CD8-positive, alpha-beta memory T cell (primary cell): ENCODE measurements at places on chromosomes 5 and 9.

DNA sequence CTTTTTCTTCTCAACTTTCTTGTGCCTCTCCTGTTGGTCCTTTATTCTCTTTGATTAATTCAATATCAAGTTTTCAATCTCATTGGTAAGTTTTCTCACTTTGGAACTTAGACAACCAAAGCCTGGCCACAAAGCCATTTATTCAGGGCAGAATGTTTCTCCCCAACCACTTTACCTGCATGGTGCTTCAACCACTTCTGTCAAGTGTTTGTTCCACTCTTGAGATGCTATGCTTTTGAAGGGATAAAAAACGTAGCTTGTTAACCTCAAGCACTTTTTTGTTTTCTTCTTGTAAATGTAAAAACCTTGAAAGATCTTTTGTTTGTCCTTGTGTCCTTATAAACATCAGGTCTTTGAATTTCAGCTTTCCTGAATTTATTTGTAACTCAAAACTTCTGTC, 966.7 kb downstream of the MAT2B start:
- no peak for DNase-seq

GRCh38 chr9:74499770-74500583, 2.8 kb downstream of the RORB start:
- DNase-seq: no peak

DNA sequence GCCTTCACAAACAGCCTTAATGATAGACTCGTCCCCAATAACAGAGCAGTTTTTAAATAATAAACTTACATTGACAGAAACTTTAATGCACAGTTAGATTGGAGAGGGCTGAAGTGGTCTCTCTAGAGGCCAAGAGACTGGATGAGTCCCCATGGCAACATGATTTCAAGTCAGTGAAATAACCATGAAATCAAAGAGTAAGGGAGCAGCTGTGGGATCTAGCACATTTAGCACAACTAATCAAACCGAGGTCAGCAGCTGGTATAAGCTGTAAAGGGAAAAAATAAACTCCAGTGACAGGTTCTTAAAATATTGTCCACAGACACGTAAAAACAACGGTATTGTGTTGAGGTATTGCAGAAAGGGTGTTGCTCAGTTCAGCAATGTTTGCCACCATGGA, 916.6 kb downstream of the DNAH5 start:
- no peak for DNase-seq

- no peak for DNase-seq
Observed at GRCh38 chr5:149379818-149380374, 804 bp upstream of the IL17B start.

DNA sequence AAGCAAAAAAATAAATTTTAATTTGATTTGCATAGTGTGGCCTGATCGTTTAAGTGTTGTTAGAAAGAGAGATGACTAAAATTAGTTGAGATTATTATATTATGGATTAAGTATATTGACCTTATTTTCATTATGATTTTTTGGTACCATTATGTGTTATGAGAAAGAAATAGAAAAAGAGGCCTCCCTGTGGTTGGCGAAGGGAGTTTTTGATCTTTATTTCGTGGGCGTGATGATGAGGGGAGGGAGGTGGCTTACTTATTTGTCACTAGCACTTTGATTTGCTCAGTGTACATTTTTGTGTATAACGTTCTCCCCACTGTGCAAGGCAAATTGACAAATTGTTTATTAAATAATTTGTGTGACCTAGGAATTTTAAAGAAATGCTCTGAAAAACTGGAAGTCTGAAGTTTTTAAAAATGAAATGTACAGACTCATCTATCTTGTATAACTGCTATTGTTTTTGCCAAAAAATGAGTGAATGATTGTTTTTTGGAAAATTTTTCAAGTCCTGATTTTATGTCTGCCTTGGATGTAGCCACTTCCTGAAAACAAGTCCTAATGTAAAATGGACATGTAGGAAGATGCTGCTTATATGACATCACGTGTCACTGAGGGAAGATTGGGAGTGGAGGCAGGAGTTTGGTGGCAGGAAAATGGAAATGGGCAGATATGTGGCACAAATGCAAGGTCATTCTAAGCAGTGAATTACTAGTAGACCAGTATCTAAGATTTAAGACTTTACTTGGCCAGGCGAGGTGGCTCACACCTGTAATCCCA, 3.0 kb downstream of the DAPK1 start:
- no peak for DNase-seq

- DNase-seq: no peak
Observed at GRCh38 chr9:69376651-69377050, 51.6 kb downstream of the ENTREP1 start.

DNA sequence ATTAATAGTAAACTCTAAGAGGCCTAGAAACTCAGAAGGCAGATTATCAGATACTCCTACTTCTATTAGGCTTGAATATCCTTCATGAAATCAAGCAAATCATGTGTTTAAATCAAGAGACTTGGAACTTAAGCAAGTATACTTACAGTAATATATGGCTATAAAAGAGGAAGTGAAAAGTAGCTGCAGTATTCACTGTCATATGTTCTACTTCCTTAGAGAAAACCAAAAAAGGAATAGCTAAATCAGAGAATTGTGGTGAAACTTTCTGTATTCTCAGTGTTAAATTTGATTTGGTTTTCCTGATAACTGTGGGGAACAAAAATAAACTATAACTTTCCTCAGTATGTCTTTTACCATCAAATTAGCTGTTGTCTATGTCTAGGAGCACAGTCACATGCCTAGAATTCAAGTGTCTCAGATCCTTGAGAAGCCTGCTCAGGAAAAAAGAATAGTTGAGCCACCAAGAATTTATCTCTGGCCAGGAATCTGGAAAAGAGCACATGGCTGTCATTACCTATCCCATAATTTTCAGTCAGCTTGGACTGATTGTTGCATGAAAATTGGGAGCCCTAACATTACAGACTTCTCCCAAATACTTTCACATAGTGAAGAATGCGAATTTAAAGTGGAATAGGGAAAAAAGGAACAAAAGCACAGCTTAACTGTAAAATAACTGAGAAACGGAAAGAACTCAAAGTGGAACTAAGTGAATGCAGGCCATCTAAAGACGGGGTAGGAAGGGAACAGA, 1.7 kb downstream of the FKBP15 start:
- no peak for DNase-seq

DNA sequence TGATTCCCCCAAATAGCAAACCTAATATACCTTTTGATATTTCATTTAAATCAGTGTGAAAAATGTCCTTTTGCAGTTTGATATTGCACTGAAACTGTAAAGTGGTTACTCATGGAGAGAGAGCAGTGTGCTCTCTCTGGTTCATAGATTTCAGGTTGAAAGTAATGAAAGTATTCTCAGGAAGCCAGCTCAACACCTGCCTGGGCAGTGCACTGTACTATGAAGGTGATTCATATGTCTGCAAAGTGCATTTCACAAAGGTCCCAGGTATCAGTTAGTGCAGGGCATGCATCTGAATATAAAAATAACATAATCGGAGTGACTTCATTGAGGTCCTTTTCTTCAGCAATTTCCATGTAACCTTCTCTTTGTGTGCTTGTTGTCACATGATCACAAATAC, 274.3 kb downstream of the CDH18 start:
- DNase-seq: no peak

- no peak for DNase-seq
Observed at GRCh38 chr5:2109566-2109965, 226.8 kb upstream of the IRX4 start.

DNA sequence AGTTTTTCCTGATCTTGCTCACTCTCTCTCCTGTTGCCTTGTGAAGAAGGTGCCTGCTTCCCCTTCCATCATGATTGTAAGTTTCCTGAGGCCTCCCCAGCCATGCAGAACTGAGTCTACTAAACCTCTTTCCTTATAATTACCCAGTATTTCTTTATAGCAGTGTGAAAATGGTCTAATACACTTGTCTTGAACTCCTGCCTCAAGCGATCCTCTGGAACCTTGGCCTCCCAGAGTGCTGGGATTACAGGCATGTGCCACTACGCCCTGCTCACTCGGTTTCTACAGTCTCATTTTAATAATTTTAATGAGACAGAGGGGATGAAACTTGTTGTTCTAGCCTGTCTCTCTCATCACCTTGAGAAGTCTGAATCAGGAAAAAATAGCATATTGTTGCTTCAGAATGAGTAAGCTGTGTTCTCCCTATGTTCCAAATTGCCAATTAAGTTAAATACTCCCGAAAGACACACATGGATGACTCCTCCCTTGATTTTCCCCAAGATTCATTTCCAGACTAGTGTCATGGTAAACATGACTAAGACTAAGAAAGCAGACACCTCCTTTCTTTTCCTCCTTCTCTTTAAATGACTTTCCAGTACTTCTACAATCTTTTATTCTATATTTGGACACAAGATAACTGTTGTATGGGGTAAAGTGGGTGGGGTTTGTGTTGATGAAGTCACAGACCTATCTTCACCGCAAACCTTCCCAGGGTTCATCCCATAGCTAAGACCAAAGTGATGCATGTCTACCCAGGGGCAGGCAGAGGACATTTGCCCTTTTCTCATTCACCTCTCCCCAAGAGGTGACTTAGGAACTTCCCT, 7.8 kb upstream of the DNAJC18 start:
- DNase-seq: no peak

- no peak for DNase-seq
Observed at GRCh38 chr5:28450997-28451396, 1412.6 kb upstream of the CDH9 start.

GRCh38 chr5:152297866-152298265, 107.2 kb downstream of the NMUR2 start:
- no peak for DNase-seq

DNA sequence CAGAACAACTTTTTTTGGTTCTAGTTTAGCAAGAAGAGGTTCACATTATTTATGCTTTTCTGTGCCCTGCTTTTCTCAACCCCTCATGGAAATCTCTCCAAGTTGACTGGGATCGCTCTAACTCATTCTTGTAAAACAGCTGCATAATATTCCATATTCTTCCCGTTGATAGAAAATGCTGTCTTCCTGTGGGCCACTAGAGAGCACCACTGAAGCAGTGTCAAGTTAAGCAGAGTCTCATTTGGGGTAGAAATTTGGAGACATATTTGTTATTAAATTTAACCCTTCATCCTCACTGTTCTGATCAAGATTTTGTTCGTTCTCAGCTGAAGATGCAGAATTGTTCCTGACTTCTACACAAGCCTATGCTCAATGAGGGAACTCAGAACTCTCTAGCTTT, 140.1 kb downstream of the CEMIP2 start:
- DNase-seq: no peak

DNA sequence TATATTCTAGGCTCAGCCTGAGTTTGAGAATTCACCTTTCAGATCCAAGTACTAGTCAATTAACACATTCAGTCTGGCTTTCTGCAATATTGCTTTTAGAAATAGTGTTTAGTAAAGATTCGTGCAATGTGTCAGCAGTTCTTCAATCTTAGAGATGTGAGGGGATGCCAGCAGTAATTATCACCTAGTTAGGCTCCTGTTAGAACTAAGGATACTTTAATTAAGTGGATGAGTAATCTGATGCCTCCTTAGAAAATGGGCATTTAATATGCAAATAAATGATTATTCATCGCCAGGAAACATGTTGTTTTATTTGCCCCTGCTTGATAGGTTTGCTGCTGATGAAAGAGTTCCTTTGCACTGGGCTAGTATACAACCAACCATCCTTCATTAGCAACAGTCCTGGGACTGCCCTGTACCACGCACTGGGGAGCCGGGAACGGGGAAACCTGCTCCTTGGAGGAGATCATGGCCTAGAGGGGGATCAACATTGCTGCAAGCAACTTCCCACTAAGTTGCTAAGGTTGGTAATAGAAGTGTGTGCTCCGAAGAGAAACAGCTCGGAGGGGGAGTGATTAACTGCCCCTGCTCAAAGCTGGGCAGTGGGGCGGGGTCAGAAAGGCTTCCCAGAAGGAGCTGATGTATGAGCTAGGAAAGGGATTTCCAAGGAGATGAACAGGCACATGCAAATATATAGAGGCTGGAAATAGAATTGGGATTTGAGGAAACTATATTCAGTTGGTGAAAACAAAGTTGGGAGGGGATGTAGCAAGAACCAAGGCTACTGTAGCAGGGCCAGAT, 231.8 kb downstream of the DRD1 start:
- no peak for DNase-seq

- DNase-seq: no peak
Observed at GRCh38 chr5:153659039-153659736, 168.7 kb downstream of the GRIA1 start.

GRCh38 chr5:177312649-177313181, 1.0 kb upstream of the MXD3 start:
- no peak for DNase-seq

DNA sequence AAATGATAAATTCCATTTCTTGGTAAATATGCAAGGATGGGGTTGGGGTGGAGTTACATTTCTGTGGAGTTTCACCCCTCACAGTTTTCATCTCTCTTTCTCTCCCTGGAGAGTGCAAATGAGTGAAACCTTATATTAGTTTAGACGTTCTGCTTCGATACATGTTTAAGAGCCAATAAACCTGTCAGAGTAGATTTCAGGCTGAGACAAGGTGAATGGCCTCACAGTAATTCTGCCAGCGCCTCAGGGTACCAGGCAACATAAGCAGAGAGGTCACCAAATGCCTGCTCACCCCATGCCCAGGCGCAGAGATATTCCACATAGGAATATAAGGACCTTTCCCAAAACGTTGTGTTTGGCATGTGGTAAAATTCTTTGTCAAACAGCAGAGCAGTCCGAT, 154.9 kb upstream of the VLDLR start:
- DNase-seq: no peak

DNA sequence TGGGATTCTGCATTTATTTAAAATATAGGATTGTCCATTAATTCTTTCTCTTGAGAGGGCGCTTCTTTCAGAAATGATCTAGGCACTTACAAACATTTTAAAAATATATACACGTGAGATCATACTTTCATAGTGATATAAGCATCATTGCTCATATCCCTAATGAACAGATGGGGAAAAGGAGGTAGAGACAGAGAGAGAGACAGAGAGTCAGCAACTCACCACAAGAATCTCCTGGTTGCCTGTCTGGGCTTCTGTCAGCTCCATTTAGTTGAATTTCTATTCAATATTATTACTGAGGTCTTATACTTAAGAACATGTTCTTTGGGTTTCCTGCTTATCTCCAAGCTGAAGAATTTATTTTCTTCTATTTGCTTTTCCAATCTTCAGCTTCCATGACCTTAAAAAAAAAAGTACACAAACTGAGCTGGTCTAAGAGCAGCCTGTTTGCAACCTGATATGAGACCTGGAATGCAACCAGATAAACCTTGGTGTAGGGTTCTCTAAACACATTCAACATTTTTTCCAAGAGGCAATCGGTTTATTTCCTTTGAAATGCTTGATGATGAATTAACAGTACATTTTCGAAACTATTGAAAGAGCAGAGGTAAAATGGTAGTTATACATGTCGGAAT, 51.6 kb upstream of the LIFR start:
- DNase-seq: no peak

- DNase-seq: no peak
Observed at GRCh38 chr5:78627766-78628165, 20.8 kb downstream of the LHFPL2 start.

- no peak for DNase-seq
Observed at GRCh38 chr5:53614376-53614885, 54.0 kb downstream of the NDUFS4 start.

DNA sequence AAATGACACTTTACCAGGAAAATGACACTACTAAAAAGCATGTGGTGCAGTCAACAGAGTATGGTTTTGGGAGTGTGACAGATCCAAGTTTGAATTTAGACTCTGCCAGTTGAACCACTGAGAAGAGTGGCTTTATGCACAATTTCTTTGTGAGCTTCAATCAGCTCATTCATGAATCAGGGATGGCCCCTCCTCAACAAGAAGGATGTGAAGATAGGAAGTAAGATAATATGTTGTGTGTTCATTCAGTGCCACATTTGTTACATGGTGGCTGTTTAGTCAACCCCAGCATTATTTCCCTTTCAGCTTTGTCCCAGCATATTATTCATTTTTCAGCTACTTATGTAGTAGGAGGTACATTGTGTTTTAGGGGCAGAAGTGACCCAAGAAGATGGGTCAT, 140.1 kb downstream of the TLE4 start:
- no peak for DNase-seq

GRCh38 chr9:25677301-25678146, 720 bp downstream of the TUSC1 start:
- no peak for DNase-seq
